Mesenchymal stem cell (in vitro differentiated cells and primary cell): ENCODE measurements at places on chromosomes 12 and 14.

DNA sequence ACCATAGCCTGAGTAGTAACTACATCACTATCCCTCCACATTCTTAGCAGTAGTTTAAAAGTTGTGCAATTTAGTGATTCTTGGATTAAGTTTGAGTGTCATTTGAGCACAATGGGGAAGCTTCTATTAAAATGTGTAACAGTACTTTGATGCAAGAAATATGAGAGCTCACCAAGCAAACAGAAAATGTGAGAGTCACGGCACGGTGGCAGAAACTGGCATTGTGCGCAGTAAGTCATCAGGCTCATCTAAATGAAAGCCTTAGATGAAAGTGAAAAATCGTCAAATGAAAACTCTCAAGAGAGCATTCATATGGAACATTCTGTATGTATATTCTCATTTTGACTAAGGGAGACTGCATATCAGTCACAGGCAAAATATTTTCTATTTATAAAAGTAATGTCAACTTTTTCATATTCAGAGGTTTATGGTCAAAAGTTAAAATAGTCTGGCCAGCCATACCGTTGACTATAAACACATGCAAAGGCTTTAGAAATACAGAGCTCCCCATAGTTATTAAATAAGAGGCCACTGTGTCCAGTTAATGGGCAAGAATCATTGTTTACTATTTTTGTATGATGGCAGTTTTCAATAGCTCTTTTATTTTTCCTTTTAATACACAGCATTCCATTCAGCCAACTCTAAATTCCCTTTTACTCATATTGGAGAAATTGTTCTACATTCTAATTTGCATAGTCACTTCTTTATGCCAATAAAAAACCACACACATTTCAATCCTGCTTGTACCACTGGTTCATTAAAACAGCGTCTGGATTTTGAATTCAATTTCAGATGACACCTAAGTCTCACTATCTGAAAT, 167.9 kb downstream of the PRKD1 start:
- no peak for DNase-seq

DNA sequence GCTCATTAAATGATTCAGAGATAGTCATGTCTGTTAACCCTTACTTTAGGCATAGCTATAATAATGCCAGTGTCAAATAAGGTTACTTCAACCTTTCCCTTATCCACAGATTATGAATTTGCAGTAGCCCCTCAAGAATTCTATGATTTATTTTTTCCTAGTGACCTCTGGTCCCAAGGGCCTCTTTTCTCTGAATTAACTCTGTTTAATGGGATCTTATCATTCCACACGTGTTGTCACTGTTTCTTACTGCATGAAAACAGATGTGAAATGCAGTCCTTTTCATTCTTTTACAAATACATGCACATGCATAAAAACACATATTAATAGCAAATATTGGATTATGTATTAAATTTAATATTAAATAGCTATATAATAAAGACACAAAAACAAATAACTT, 667.7 kb upstream of the FOXG1 start:
- DNase-seq = no peak

GRCh38 chr12:53949631-53950436, 4.9 kb upstream of the HOXC12 start:
- no peak for DNase-seq

DNA sequence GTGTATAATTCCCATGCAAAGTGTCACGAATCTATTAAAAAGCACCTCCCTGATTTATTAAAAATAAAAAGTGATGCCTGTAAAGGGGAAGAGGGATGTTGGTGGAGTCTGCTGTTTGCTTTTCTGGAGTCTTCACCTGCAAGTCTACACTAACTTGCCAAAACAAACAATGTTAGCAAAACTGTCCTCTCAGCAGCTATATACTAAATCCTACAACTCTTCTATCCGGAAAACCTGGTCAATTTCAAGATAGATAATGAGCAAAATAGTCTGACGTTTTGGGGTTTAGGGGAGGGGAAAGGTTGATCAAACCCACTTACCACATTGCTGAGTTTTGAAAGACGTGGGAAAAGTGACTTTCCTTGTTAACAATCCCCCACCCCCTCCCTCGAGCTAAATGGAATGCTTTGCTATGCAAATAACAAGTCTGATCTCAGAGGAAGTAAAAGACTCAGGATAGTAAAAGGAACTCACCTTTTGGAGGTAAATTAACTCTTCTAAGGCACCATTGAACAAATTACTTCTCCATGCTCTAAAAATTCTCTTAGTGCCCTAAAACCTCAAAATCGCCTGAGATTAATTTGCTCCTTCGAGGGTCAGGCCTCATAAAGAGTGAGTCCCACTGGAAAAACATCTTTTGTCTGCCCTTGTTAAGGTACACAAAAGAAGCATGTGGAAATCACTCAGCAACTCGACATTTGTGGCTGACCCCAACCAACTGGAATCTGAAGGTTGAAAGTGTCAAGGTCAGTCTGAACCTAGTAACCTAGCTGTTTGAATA, 13.5 kb downstream of the BMP4 start:
- no peak for DNase-seq

DNA sequence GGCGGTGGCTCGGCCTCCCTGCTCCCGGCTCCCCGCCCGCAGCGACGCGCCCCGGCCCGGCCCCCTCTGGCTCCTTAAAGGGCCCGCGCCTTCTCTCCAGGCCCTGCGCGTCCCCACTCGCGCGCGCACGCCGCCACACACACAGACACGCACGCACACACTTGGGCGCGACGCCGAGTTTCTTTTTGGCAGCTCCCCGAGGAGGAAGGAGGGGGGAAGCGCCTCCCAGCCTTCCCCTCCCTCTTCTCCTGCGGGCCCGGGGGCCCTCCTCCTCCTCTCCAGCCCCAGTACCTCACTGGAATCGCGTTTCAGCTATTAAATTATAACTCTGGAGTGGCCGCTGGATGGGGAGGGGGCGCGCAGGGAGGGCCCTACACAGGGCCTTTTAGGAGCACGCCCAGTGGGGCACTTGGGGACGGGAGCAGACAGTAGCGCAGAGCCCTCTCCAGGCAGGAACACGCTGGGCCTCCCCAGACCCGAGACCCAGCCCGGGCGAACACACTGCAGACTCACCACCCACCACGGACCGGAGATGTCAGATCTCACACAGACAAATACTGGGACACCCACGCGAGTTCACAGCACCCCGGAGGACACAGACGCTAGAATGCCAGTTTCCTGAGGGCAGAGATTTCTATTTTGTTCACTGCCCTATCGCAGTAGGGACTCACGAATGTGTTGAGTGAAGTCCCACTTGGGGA, 411 bp upstream of the NCOR2 start:
- DNase-seq = peak; percentile 94

GRCh38 chr12:53389702-53390101, 9.7 kb downstream of the SP1 start:
- no peak for DNase-seq

GRCh38 chr14:51028851-51029754, 65.8 kb downstream of the TRIM9 start:
- peak; percentile 3 for DNase-seq

DNA sequence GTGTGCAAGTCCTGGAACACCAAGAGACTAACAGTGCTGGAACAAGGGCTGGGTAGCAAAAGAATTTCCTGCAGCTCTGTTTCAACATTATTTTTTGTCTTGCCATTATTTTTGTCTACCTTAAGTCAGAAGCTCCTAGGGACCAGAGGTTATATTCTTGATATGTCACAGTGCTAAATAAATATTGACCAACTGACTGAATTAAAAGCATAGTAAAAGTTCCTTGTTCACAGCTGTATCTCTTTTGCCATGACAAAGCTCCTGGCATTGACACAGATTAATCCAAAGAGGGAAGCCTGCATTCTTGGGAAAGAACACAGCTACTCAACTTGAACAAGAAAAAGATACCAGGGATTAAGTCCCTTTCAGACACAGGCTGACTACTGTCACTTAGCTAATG, 136.5 kb downstream of the SPTSSA start:
- no peak for DNase-seq

DNA sequence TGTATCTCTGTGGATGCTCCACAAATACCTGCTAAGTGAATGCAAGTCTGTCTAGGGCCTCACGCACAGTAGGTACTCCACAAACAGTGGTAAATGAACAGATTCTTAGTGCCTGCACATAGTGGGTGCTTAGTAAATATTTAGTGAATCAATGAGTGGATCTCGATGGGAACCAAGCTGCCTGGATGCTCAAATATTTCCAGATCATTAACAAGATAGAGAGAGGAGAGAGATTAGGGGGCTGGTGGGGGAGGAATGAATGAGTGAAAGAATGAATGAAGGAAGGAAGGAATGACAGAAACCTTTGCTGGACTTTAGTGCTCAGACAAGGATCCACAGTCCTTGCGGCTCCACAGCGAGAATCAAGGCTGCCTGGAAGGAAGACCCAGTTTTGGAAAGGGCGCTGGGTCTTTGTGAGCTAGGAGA, 118.2 kb downstream of the SCARB1 start:
- DNase-seq = no peak

- DNase-seq = no peak
These were observed 11.9 kb downstream of the BDKRB1 start for GRCh38 chr14:96267916-96268315.

GRCh38 chr12:40749863-40750262, 57.6 kb downstream of the CNTN1 start:
- no peak for DNase-seq

DNA sequence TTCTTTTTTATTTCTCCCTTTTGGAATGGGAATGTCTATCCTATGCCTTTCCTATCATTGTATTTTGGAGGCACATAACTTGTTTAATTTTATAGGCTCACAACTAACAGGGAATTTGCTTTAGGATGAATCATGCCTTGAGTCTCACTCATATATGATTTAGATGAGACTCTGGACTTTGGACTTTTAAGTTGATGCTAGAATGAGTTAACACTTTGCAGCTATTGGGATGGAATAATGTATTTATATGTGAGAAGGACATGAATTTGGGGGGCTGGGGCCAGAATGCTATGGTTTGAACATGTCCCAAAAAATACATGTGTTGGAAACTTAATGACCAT, 365.3 kb downstream of the ZFP36L1 start:
- no peak for DNase-seq

DNA sequence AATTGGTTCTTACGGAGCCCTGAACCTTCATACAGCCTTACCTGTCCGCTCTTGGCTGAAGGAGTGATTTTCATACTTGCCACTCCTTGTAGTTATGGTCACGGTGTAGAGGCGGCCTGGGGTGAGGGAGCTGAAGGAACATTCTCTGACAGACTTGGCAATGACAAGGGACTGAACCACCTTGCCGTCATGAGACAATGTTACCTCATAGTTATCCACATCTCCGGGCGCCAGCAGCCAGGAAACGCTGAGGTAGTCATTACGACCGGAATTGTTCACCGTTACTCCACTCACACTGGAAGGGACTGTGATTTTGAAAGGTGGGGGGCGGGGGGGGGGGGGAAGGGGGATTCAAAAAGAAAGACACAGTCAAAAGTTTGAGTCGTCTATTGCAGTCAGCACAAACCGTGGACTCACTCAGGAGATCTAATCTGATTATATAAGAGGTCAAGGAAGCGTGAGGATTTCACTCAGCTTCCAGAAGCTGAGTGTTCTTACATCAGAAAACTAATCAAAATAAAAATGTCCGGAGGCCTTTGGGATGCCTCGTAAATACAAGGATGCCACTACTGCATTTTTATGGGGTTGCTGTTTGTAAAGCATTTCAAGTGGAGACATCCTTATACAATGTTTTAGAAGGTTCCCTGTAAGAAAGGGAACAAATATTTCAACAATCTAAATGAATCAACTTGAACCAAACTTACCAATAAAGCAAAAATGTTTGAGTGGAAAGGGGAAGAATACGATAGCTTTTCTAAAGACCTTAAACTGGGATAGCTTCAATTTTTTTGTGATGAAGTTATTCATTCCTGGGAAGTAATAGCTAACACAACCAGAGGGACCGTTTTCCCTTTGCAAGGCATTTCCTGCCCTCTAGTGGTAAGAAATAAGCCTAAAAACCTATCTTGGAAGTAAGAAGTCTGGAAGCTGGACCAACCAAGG, 60.6 kb downstream of the PTPRB start:
- DNase-seq = peak; percentile 85

GRCh38 chr14:21215879-21216251, 53.4 kb downstream of the HNRNPC start:
- DNase-seq = no peak

DNA sequence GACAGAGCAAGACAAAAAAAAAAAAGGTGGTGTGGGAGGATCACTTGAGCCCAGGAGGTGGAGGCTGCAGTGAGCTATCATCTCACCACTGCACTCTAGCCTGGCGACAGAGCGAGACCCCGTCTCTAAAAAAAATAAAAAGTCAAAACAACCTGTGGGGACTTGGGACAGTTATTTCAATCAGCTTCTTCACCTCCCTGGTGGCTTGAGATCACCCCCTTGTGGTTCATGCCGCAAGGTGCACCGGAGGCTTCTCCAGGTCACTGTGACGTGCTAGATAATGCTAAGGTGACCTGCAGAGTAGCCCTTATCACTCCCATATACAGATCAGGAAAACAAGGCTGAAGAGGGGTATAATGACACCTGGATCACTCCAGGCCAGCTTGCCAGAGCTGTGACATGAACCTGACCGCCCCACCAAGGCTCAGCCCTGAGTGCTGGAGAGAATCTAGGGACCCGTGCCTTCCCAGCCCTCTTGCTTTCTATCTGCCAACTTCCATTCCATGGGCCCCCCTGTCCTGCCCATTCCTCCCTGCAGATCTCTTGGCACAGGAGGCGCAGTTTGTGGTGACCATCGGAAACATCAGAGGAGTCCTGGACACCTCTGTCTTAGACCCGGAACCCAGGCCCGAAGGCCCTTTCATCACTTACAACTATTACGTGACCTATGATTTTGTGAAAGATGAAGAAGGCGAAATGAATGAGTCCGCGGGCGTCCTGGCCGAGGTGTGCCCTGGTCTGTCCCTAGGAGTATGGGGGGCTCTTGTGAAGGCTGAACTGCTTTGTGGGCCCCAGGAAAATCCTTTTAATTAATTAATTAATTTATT, 8.1 kb downstream of the LRRC43 start:
- DNase-seq = peak; percentile 61
